ENCODE measurements at places on chromosomes 1 and 21.

- DNase-seq: no peak
Measured at GRCh38 chr1:243718893-243719292, 131.2 kb downstream of the AKT3 start.

GRCh38 chr1:112317140-112317539 lies 78.9 kb upstream of the CTTNBP2NL start:
- DNase-seq: no peak

DNA sequence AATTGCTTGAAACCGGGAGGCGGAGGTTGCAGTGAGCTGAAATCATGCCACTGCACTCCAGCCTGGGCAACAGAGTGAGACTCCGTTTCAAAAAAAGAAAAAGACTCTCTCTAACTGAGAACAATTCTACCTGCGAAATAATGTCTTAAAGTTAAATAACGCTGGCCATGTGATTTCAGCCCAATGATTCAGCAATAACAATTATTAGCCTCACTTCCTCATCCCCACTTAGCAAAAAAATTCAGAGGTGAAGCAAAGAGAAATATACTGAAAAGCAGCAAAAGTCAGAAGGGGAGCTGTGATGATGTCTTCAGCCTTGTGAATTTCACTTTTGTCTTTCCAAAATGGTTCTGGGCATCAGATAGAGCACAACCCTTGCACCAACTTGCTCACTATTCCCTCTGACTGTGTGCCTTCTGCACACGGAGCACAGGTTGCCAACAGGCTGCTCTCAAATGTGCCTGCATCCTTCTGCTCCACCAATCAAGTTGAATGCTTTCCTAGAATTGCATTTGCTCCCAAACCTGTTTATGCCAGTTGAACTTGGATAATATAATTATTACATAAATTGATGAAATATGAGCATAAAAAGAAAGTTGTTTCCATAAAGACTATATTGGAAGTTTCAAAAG lies 79.8 kb upstream of the IPO9 start:
- DNase-seq: no peak

DNA sequence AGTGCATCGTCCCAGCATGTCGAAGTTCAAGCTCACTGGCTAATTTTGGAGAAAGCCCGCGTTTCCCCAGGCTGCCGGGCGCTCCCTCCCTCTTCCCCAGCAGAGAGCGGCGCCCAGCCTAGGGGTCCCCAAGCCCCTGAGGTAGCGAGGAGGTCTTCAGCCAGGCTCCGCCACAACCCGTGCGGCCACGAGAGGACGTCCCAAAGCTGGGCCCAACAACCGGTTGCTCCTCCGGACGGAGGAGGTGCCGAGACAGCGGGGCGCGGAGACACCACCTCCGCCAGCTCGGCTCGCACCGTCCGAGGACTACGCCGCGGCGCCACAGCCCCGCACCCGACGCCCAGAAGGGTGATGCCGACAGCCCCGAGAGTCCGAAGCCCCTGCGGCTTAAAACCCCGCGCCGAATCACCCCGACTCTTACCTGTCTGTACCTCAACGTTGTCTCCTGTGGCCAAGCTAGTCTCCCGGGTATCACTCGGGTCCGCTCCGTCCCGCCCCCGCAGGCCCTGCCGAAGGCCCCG lies at the start of gene DENND2C:
Gene DENND2C, minus strand, starts transcription at position 488 of the 521 bp plus-strand sequence. CDS start 44,065 bp downstream, outside the sequence.
- no peak for DNase-seq

DNA sequence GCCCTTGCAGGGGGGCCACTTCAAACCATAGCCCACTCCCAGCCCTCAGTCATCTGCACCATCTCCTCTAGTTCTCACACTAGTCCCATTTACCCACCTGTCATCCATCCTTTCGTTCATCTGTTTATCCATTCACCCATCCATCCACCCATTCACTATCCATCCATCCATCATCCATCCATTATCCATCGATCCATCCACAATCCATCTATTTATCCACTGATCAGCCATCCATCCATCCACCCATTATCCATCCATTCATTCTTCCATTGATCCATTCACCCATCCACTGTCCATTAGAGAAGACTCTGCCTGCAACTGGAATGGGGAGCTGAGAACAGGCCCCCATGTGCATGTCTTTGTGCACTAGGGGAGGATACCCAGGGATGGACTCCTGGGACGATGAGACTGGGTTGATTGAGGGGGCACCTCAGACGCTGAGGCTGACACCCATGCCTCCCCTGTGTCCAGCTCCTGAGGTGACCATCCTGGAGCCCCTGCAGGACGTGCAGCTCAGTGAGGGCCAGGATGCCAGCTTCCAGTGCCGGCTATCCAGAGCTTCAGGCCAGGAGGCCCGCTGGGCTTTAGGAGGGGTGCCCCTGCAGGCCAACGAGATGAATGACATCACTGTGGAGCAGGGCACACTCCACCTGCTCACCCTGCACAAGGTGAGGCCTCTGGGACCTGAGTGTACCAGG lies 97.9 kb downstream of the TRIM11 start:
- no peak for DNase-seq

DNA sequence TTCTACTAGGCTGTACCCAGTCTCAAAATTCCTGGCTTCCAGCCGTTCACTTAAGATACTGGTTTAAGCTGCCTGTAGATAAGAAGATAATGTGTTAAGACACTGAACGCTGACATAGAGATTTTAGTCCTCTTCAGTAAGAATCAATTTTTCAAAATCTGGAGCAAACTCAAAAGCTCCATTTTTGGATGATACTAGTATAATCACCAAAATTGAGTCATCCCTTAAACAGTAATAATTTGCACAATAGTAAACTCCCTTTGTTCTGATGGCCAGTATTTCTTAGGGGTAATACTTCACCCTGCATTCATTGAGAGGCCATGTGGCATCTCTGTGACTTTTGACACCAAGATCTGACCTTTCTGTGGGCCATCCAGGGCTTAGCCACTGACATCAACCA lies 299.8 kb upstream of the USP25 start:
- DNase-seq: no peak

DNA sequence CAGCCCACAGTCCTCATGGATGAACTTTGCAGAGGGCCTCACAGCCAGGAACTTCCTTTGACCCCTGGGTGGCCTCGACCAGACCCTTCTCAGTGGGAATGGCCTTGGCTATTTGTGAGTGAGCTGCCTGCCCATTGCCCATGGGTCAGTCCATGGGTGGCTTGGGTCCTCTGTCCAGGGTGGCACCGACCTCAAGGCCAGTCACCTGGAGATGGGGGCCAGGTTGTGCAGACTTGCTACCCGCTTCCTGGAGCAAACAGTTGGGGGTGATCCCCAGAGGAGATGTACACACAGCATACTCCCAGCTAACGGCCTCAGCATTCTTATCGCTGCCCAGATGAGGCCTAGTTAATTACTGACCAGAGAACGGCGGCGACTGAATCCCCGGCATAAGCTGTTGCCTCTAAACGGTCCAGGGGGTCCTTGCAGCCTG lies 23.1 kb upstream of the IFNLR1 start:
- no peak for DNase-seq

- DNase-seq: no peak
Measured at GRCh38 chr1:76066394-76066793, 8.2 kb upstream of the ST6GALNAC3 start.

DNA sequence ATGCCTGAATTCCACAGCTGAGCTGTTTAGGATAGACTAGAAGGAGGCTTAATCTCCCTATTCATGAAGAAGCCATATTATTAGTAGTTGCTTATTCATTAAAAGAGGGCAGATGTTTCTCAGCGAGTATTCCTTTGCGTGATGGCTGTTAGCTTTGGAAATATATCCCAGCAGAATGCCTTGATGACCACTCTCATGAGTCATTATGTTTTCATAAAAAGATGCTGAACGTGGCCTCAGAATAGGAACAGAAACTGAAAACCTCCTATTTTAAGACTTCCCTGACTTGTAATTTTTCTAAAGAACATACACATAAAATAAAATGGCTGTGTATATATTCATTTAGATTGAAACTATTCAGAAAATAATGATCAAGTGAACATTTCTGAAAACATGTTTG lies 9.6 kb upstream of the PLA2G4A start:
- DNase-seq: no peak

GRCh38 chr1:21664806-21665588 lies 4.2 kb downstream of the RAP1GAP start:
- DNase-seq: no peak

GRCh38 chr1:168035345-168035744 lies 98.5 kb upstream of the MPC2 start:
- no peak for DNase-seq

GRCh38 chr21:32114419-32115035 lies 164.3 kb downstream of the MIS18A start:
- DNase-seq: no peak
